ENCODE measurements at places on chromosomes 2 and 18.
A peak's percentile ranks its signal among the peaks of the same experiment; 100 is the strongest.

DNA sequence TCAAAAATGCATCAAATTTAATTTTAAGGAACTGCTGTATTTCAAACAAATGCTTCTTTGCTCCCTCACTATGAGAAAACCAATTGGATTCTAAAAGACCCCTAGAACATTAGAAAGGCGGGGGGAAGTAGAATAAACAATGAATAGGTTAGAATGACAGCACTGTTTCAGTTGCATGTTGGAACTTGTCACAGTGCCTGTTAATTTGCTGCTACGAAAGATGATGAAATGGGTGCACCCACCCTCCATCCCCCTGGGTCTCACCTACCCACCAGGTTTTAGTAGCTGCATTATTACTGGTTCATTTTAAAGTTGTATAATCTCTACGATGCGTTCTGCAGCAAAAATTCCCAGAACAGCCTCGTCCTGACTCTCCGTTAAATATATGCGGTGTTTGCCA, 193.0 kb upstream of the COPS8 start:
- no peak for DNase-seq

DNA sequence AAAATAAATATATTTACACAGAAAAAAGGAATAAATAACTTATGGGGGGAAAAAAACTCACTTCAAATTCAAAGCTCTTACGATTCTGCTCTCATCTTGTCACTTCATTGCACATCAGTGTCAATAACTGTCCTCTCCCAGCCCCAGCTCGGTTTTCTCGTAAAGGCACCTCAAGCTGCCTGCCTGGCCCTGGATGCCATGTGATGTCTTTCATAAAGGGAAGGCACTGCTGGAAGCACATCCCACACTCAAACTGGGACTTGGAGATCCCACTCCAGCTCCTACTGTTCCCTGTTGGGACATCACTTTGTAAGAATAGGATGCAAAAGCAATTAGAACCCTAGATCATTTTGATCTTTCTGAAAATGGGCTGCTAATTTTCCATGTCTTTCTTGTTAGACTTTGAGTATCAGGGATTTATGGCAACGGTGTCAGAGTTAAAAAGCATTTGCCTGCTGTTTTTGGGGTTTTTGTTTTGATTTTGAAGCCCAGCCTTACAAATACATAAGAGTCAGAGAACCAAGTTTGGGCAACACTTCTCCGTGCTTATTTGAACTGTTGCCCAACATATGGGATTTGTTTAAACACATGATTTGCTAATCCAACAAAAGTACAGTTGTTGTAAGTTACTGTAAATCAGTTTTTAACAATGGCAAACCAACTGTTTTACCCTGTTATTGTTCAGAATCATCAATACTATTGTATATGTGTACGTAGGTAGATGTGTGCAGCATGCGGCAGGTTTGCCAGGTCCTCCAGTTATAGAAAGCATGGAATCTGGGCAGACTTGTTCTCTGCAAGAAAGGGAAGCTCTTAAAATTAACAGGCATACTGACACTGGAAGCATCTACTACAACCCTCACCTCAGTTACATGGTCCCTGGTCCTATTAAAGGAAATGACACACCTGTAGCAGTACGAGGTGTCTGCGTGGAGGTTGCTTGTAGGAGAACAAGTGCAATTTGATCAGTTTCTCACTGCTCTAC, 20.6 kb downstream of the SERTAD2 start:
- peak; percentile 56 for DNase-seq

DNA sequence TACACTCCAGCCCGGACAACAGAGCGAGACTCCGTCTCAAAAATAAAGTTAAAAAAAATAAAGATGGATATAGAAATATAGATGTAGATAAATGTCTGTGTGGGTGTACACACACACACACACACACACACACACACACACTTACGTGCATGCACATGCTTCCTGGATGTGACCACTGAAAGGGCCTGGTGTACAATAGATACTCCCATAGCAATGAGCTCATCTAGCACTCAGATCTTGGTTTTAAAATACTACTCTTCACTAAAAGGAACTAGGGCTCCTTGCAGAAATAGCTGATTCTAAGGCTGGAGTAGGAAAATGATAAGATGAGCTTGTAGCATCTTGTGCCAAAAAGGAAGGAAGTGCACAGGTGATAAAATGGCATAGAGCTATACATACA, 39.1 kb downstream of the ROCK2 start:
- DNase-seq = no peak

DNA sequence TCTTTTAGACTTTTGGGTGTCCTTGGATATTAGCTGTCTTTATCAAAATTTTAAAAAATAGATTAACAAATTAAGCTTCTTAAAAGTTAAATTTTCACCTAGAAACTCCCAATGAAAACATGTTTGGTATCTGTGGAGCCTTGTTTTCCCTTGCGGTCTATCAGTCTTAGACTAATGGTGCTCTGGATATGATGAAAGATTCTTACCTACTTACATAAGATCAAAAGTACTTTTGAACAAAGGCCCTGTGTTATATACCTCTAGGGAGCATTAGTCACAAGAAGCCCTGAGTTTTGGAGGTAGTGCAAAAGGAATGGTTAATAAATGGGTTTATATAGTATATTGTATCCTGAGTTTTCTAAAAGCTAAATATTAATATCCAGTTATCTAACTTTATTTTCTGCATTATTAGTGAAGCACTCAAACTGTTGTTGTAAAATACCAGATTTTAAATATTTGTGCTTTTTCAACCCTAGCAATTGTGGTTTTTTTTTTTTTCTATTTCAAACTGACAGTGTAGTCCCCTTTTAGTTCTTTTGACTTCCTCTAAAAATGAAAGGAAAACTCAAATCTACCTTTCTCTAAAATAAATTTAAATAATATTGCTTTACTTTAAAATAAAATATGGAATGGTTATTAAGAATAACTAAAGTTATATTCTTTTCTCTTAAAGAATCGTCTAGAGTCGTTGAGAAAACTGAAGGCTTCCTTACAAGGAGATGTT, 18.1 kb downstream of the NDC80 start:
- no peak for DNase-seq

DNA sequence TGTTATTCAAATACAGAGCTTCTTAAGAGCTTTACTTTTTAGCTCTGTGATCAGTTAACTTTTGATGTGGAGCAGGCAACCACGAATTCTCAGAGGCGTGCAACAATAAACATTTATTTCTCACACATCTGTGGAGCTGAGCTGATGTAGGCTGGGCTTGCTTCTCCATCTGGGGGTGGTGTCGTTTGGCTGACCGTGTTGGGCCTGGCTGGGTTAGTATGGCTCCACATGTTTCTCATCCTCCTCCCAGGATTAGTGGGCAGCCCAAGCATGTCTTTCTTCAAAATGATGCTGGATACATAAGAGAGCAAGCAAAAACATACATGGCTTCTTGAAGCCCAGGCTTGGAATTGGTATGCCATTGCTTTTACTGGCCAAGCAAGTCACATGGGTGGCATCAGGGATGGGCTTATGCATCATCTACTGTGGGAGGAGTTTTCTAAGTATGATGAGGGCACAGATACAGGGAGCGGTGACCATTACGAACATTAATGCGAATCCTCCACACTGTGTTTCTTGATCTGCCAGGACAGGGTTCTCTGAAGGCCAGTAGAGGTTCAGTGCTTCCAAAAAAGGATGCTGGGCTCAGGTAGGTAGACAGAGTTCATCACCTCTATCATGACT, 157.0 kb upstream of the TNP1 start:
- DNase-seq = no peak

GRCh38 chr2:226511311-226511710, 288.3 kb downstream of the IRS1 start:
- no peak for DNase-seq

DNA sequence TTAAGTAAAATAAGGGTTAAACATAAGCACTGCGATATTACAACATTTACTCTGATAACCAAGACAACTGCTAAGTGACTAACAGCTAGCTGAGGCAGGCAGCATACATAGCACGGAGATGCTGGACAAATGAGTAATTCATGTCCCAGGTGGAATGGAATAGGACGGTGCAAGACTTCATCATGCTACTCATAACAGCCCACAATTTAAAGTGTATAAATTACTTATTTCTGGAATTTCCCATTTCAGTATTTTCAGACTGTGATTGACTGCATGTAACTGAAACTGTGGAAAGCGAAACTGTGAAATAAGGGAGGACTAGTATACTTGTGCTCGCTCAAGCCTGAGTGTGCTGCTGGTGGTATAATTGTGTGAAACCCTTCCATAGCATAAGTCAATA, 12.9 kb downstream of the IER3IP1 start:
- no peak for DNase-seq
